Bone marrow (tissue), 2 donors: ENCODE measurements at places on chromosomes 12 and 14.

DNA sequence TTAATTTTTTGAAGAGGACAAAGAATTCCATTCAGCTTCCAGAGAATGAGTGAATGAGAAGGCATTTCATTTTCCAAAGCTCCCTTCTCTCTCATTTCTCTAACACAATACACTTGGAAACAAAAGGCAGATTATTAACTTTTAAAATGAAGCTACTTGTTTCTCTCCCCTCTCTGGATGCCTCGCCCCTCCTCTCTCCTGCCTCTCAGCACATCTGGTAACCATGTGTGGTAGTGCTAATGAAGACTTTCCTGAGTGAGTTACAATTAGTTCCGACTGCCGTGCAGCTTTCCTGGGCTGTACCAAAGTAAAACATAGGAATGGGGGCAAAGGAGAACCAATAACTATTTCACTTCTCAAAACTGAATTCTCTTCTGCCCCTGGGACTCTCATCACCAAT is 84.7 kb upstream of the SOX5 start:
- DNase-seq, result no peak

GRCh38 chr14:51478175-51478621 is 173.5 kb upstream of the FRMD6 start:
- DNase-seq, result no peak

DNA sequence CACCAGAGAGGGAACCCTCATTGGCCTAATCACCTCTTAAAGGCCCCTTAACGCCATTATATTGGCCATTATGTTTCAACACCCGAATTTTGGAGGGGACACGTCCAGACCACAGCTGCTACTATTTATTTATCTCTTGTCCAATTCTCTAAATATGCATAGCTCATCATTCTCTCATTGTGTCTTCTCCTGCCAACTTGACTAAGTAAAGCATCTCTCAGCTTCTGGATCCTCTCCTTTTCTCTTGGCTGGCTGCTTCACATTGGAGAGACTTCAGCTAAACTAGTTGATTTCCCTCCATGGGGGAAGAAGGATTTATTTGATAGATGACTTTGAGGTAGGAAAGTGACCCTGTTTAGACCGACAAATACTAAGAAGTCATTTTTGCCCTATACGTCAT is 120.4 kb upstream of the KRR1 start:
- DNase-seq, result no peak

DNA sequence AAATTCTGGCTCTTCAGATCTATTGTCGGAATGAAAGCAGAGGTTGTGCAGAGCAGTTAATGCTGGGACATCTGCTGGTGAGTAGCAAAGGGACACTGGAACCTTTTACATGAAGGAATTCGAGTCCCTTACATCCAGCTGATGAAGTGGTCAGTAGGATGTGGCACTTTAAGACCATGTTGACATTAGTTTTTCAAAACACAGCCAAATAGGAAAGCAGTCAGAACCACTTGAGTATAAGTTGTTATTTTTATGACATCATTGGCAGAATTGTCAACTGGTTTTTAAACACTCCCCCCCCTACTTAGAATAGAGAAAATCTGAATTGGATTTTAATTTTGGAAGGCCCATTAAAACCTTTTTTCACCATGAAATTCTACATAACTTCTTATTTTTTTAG is 46.8 kb upstream of the AMN start:
- no peak for DNase-seq

- no peak for DNase-seq
These were observed 30.1 kb upstream of the DLK1 start for GRCh38 chr14:100696590-100696989.

DNA sequence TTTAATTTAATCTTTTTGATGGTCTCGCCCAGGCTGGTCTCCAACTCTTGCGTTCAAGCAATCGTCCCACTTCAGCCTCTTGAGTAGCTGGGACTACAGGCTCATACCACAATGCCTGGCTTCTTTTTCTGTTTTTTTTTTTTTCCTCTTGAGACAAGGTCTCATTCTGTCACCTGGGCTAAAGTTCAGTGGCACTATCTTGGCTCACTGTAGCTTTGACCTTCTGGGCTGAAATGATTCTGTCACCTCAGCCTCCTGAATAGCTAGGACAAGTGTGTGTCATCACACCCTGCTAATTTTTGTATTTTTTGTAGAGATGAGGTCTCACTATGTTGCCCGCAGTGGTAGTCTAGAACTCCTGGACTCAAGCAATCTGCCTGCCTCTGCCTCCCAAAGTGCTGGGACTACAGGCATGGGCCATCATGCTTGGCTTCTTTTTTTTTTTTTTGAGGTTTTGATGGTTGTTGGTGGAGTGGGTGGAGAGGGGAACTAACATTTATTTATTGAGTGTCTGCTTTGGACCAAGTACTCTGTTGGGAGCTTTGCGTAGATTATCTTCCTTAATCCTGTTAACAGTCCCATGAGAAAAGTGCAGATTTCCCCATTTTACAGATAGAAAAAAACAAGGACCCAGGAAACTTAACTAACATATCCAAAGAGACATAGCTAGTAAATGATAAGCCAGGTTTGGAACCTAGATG is 102.0 kb downstream of the DIP2B start:
- DNase-seq, result no peak

DNA sequence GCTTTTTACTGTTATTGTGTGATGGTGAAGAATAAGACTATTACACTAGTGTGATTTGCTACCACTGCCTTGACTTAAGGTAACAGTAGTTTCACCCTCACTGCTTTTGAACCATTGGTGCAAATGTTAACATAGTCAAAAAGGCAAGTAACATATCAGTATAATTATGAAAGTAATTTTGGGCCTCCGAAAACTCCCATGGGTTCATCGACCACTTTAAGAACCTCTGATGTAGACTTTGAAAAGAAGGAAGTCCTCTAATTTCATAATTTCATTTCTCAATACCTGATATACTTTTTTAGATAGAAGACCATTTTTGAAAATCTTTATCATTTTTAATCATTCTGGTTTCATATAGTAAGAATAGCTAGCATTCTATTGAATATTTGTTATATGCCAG is 57.7 kb downstream of the ETNK1 start:
- no peak for DNase-seq

GRCh38 chr12:14962797-14963196 is 1.4 kb upstream of the ARHGDIB start:
- no peak for DNase-seq

DNA sequence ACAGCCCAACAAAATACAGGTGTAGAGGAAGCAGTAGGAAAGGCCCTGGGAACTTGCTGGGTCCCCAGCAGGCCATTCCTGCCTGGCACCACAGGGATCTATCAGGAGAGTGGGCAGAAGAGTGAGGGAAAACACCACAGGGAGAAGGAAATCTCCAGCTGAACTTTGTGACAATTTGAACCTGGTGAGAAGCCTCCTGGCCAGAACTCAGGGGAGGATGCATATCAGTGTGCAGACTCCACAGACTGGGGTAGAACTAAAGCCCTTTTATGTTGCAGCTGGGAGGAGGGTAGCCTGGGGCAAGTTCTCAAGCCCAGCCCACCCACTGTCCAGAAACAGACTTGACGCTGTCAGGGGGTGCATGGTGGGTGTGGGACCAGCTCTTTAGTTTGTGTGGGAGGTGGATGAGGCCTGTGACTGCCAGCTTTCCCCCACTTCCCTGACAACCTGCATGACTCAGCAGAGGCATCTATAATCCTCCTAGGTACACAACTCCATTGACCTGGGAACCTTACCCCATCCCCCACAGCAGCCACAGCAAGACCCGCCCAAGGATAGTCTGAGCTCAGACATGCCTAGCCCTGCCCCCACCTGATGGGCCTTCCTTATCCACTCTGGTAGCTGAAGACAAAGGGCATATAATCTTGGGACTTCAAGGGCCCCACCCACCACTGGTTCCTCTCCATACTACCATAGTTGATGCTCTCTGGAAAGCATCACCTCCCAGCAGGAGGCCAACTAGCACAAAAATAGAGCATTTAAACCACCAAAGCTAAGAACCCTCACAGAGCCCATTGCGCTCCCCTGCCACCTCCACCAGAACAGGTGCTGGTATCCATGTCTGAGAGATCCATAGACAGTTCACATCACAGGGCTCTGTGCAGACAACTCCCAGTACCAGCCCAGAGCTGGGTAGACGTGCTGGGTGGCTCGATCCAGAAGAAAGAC is 28.9 kb downstream of the PNN start:
- DNase-seq, result no peak

DNA sequence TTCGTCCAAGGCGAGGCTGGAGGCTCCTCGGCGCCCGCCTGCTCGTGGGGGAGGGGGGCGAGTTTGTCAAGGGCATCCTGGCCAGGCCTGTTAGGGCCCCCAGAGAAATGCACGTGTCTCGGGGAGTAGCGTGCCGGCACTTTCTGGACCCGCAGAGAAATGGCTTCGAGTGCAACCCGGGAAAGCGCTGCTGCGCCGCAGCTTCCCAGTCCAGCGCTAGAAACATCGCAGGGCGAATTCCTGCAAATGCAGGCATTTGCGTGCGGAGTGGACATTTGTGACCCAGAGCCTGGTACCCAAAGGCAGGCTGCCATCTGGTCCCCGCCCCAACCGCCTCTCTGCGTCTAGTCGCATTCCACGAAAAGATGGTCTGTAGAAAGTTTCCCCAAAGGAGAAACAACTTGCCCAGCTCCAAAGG is 756 bp downstream of the LGR5 start:
- no peak for DNase-seq

- DNase-seq, result no peak
These were observed 15.8 kb downstream of the PCNX4 start for GRCh38 chr14:60107477-60107876.

- DNase-seq, result no peak
These were observed 406.9 kb upstream of the CLEC14A start for GRCh38 chr14:38662781-38663180.

- no peak for DNase-seq
These were observed 22.8 kb downstream of the CPM start for GRCh38 chr12:68910128-68910527.

DNA sequence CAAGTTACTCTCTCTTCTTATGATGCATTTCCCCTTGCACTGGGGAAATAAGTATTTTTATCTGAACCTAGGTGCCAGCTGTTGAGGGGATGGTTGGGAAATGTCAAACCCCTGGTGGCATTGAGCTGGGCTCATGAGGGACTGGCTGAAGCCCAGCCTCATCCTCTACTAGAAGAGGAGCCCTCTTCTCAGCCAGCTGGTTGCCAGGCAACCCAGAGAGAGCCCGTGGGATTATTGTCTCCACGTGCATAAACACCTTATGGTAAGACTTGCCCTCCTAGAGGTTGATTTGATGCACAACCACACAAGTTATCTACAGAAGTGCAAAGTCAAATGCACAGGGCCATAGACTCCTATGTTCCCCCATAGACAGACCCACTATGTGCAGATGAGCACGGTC is 89.8 kb downstream of the WSCD2 start:
- no peak for DNase-seq

DNA sequence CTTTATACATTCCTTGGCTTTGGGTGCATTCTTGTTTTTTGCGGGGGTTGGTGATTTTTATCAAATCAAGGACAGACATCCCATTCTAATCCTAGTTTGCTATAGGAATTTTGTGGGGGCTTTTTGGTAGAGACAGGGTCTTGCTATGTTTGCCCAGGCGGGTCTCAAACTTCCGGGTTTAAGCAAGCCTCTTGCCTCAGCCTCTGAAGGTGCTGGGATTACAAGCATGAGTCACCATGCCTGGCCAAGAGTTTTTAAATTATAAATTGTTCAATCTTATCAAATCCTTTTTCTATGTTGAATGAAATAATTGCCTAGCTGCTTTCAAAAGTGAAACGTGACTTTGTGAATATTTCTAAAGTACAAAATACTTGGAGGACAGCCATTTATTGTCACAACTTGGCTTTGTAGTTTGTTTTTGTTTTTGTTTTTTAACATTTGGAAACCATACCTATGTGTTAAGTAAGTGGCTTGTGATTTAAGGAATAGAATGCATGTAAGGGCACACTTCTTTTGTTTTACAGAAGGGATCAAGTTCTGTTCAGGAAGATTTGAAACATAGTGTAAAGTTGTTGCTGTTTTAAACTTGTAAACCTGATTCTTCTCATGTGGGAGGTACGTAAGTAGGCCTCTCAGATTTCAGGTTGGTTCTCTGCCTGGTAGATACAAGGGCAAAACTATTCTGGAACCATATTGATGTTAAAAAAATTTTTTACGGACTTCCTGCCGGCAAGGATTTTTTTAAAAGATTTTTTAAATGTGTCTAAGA is 13.4 kb downstream of the MARK3 start:
- no peak for DNase-seq

DNA sequence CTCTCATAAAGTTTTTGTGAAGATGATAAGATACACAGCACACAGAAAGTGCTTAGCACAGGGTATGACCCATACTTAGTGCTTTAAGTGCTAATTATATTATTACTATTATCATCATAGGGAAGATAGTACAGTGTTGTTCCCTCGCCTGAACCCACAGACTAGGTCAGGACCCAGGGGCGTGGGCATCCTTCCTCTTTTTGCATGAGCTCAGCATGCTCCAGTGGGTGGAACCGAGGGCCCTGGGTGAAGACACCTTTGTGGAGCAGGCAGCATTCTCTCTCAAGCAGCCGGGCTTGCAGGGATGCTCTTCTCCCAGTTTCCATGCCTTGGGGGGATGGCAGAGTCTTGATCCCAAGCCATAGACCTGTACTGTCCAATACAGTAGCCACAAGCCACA is 34.8 kb downstream of the CRACR2A start:
- no peak for DNase-seq

- no peak for DNase-seq
These were observed 12.2 kb upstream of the PLEKHG7 start for GRCh38 chr12:92690601-92691000.

DNA sequence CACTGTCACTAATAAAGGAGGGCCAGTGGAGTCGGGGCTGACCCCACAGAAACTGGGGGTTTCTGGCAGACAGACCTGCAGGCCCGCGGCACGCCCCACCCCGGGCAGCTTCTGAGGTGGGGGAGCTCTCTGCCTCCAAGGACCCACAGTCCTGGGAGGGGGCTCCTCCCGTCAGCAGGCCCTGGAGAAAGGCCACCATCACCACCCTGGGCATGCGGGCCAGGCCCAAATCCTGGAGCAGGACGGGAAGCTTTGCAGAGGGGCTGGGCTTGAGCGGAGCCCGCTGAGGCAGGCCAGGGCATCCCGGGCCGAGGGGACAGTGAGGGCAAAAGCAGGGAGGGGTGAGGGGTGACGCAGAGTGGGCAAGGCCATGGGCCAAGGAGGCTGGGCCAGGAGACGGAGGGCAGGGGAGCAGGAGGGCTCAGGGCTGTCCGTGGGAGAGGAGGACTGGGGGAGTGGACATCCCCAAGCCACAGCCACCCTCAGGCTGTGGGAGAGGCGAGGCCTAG is 11.1 kb upstream of the GPR132 start:
- no peak for DNase-seq
